T-helper 2 cell (primary cell): ENCODE measurements at places on chromosomes 11 and 22.

GRCh38 chr11:47775240-47775869 lies 8.2 kb upstream of the FNBP4 start:
- DNase-seq: no peak

- no peak for DNase-seq
These were observed 55.5 kb downstream of the IGSF9B start for GRCh38 chr11:133901316-133901715.

GRCh38 chr11:61854206-61854895 lies 26.3 kb downstream of the FADS2 start:
- DNase-seq: no peak

GRCh38 chr11:14541192-14541947 lies 21.2 kb upstream of the PSMA1 start:
- DNase-seq: no peak

- no peak for DNase-seq
These were observed 366.9 kb downstream of the FAT3 start for GRCh38 chr11:92591521-92591920.

DNA sequence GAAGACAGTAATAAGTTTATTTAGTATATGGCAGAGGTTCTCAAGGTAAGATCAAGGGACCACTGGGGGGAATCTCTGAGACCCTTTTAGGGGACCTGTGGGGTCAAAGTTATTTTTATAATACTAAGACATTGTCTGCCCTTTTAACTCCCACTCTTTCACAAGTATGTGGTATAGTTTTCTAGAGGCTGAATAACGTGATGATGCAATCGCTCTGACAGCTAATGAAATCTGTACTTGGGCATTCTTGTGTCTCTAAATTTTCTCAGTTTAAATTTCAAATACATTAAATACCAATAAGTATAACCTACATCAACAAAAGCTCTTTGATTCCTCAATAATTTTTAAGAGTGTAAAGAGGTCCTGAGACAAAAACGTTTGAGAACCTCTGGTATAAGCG lies 147.9 kb downstream of the ATG16L2 start:
- no peak for DNase-seq

- DNase-seq: no peak
These were observed 146.2 kb downstream of the ST3GAL4 start for GRCh38 chr11:126501641-126502040.

GRCh38 chr22:16387088-16387487 lies 205.5 kb downstream of the CCT8L2 start:
- no peak for DNase-seq

GRCh38 chr11:15471895-15472799 lies 357.4 kb downstream of the INSC start:
- DNase-seq: no peak

- DNase-seq: no peak
These were observed 9.3 kb downstream of the MMP13 start for GRCh38 chr11:102946237-102946636.

- no peak for DNase-seq
These were observed 5.6 kb downstream of the CLCF1 start for GRCh38 chr11:67367761-67368227.

GRCh38 chr11:57309106-57310059 lies 15.4 kb downstream of the TNKS1BP1 start:
- no peak for DNase-seq

- peak; percentile 97 for DNase-seq
These were observed 4.1 kb downstream of the CD248 start for GRCh38 chr11:66312549-66313320.

DNA sequence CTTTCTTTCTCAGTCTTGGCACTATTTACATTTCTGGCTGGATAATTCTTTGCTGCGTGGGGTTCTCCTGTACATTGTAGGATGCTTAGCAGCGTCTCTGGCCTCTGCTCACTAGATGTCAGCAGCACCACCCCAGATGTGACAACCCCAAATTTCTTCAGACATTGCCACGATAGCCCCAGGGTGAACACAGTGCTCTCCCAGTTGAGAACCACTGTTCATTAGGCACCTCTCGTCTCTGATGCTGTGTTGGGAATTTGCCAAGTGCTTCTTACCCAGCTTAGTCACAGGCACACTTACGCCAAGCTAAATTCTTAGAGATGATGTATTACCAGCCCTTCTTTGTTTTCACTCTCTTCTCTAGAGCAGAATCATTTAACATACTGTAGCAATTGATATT lies 9.4 kb downstream of the TRIM6 start:
- DNase-seq: no peak

DNA sequence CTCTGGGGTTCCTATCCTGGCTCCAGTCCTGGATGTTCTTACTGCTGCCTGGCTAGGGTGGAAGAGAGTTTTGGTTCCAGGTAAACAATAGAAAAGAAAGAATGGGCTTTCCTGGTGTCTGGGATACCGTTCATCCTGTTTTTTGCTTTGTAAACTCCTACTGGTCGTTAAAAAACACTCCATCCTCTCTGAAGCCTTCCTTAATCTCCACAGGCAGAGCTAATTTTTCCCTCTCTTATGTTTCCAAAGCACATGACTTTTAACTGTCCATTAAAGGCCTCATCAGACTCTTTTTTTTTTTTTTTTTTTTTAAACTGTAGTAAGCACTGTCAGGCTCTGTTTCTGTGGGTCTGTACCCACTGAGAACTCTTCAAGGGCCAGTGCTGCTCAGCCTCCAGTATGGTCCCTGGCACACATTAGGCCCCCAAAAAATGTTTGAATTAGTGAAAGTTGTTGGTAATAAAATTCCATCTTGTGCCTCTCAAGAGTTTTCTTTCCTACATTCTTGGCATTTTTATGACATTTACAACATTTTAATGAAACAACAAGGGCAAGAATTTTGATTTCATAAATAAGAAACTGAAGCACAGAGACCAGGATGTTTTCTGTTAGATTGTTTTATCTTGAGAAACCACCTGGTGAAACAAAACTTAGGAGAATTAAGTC lies 104.2 kb downstream of the TEAD1 start:
- no peak for DNase-seq

GRCh38 chr11:117618302-117618981 lies 178.6 kb downstream of the DSCAML1 start:
- no peak for DNase-seq

DNA sequence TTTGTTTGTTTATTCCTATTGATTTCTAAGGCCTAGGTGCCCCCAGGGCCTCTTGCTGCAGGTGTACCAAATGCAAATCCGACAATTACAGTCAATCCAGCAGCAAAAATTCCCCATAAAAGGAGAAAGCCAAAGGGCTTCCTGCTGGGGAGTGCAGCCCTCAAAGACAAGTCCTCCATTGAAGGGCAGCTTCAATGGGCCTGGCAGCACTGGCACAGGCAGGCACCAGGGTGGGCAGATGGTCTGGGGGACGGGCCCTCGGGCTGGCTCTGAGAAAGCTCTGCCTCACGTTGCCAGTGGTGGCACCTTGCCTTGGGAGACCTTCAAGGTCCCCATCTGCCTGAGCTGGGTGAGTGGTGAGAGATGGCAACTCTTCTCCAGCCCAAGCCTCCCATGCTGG lies 128.0 kb downstream of the DSCAML1 start:
- DNase-seq: no peak

- no peak for DNase-seq
These were observed 58.3 kb downstream of the MRTFA start for GRCh38 chr22:40578171-40578570.

DNA sequence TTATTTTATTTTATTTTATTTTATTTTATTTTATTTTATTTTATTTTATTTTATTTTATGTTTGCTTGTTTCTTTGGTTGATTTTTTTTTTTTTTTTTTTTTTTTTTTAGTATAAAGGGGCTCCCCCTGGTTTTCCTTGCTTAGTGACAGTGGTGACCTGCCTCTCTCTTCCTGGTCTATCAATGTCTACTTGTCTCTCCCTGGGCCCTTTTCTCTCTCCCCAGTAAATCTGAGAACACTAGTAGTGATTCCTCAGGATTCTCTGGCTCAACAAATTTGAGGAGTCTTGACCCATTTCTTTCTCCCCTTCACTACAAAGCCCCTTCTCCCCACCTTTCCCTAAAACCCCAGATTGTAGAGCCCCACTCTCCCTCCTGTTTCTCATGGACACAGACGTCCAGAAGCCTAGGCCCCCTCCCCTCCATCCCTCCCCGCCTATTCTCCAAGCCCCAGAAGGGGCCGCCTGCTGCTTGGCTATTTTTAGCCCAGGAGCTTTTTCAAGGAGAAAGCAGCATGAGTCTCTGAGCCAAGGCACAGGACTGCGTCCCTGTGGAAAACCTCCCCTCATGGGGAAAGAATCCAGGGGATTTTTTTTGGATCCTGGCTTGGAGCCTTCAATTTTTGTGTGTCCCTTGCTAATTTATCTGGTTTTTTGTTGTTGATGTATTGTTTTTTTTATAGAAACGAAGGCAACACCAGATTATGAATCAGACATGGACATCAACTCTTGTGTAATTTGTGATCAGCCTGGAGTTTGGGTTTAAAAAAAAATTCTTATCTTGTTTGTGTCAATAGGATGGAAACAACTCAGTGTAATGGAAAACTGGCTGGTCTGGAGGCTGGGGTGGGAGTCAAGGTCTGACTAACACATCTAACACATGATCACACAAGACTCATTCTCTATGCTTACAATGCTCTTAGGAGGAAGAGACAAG lies 17.5 kb upstream of the ACCSL start:
- DNase-seq: no peak

GRCh38 chr11:128904656-128905344 lies 13.6 kb downstream of the KCNJ5 start:
- DNase-seq: no peak

DNA sequence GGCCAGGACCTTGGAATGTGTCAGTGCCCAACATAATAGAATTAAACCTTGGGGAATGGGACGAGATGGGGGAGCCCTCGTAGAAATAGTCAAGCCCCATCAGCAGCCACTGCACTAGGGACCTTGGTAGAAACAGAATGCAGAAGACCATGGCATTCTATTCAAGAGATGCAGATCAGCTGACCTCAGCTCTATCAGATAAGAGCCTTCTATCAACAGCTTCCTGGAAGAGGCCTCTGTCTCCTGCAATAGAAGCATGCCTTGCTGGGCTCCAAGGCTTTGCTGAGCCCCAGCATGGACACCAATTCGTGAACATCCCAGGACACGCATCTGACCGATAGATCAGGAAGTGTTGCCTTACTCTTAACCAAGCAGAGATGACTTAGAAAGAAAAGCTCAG lies 27.5 kb upstream of the FLI1 start:
- DNase-seq: peak; percentile 56

DNA sequence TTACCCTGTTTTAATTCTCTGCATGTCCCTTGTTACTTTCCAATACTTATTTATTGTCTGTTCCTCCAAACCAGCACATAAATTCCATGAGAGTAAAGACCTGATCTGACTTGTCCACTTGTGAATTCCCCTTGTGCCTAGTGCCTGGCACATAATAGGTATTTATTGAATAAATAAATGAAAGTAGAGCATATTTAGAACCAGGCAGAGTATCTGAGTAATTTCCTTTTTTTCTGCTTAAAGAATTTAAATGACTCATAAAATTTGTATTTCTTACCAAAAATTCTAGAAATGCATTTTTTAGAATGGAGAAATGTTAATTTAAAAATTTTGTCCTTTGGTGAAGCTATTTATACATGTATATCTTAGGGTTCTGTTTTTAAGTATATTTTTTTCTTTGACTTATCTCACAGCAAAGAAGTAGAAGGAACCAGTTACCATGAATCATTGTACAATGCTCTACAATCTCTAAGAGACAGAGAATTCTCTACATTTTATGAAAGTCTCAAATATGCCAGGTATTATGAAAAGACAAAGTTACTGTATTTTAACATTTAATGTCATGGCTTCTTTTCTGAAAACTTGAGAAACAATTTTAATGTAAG lies 96.8 kb downstream of the ATM start:
- DNase-seq: no peak

DNA sequence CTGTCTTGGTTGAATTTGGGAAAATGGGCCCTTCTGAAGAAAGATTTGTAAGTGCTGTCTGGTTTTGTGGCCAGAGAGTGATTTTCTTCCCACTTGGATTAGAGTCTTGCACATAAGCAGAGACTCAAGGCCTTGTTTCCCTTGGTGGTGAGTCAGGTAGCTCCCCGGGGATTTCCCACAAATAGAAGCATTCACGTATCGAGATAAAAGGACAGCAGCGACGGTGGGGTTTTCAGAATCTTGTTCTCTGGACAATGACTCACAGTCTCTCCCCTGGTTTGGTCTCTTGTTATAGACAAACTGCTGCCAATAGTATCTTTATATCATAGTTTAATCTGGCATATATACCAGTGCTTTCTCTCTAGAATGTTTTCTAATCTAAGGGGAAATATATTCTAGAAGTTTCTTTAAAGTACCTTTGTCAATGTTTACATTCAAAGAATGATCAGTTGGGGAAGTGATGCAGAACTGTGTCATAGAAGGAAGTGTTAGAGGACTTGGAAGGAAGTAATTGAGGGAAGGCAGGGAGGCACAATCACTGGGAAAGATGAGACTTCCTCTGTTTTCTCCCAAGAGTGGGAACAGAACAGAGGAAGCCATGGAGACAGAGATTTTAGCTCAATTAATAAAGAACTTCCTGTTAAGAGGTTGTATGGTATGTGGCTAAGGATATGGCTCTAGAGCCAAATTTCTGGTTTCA lies 18.1 kb downstream of the POLA2 start:
- peak; percentile 21 for DNase-seq

DNA sequence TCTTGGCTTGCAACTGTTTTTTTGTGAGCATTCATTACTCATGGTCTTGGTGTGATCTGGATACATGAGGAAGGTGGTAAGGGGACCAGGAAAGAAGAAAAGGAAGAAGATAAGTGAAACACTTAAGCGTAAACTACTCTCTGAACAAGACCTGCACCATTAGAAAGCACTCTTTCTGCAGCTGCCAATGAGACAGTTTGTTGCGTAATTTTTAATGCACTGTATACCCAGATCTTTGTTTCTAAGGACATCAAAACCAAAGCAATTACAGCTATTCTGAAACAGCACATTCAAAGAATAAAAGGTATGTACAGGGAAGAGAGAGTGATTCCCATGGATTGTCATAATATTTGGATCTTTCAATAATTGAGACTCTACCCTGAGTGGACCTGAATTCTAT lies 147.4 kb downstream of the BLID start:
- DNase-seq: no peak

- DNase-seq: no peak
These were observed 595.2 kb downstream of the BRD1 start for GRCh38 chr22:49232319-49233067.

GRCh38 chr22:34765115-34765514 lies 300.8 kb upstream of the ISX start:
- no peak for DNase-seq

- no peak for DNase-seq
These were observed 274.3 kb downstream of the DDX10 start for GRCh38 chr11:108939135-108939534.

DNA sequence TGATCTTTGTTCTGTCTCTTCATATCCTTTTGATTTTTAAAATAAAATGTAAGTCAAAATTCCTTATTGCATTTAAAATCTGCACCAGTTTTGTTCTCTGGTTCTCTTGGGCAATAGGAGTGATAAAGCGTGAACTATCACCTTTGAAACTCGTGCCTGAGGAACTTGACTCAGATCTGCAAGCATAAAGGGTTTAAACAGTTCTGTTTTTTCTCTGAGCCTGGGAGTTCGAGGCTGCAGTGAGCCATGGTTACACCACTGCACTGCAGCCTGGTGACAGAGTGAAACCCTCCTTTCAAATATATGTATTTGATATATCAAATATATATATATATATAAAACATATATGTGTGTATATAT lies 38.9 kb upstream of the CLMP start:
- no peak for DNase-seq

GRCh38 chr11:93020248-93021046 lies 51.0 kb downstream of the MTNR1B start:
- DNase-seq: no peak

GRCh38 chr11:57639321-57640067 lies 10.2 kb downstream of the YPEL4 start:
- no peak for DNase-seq

- no peak for DNase-seq
These were observed 3.9 kb downstream of the GSTT4 start for GRCh38 chr22:24001314-24001713.
